ENCODE measurements at places on chromosomes 3 and 15. TPM values are rescaled to one million over a fixed set of nuclear protein-coding genes. Genes with fewer than 3 reads are reported as not detected.

DNA sequence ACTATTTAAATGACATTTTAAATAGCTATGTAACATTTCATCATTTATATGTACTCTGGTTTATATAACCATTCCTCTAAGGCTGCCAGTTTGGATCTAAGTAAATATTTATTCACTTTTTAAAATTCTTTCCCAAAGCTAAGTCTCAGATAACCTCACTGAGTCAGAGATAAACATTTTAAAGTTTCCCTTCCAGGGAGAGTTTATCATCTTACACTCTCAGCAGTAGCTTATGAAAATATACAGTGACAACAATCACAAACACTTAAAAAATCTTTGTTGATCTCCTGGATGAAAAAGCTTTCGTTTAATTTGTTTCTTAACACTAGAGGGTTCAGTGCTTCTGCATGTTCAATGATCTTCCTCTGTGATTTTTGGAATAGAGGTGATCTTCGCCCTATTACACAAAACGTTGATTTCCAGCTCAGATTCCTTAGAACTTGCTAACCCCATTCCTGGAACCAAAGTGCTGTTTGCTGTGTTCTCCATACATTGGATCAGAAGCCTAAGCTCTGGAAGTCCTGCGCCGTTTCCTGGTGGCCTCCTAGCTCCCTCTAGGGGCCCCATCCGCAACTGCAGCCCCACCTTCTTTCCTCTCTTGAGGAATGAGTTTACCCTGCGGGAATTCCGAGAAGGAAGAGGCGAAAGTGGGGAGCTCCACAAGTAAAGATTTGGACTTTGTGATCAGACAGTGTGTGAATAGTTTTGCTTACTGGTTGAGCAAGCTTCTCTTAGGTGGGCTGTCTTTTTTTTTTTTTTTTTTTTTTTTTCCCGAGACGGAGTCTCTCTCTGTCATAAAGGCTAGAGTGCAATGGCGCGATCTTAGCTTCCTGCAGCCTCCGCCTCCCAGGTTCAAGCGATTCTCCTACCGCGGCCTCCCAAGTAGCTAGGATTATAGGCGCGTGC lies 29.3 kb upstream of the SACM1L start:
- DNase-seq = no peak

DNA sequence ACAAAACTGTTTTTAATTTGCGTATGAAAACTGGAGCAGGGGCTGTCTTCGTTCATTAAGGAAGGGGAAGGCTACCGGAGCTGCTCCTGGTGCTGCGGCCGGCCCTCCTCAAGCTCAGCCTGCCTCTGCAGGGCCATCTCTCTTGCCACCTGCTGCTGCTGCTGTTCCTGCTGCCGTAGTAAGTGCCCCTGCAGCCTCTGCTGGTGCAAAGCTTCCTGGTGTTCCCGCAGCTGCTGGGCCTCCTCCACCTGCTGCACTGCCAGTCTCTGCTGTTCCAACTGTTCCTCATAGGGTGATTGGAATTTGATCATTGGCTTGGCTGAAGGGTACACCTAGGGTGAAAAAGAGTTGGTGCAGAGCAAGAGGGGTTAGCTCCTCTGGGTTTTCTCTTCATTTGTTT lies 66.0 kb downstream of the GOLIM4 start:
- DNase-seq = no peak

DNA sequence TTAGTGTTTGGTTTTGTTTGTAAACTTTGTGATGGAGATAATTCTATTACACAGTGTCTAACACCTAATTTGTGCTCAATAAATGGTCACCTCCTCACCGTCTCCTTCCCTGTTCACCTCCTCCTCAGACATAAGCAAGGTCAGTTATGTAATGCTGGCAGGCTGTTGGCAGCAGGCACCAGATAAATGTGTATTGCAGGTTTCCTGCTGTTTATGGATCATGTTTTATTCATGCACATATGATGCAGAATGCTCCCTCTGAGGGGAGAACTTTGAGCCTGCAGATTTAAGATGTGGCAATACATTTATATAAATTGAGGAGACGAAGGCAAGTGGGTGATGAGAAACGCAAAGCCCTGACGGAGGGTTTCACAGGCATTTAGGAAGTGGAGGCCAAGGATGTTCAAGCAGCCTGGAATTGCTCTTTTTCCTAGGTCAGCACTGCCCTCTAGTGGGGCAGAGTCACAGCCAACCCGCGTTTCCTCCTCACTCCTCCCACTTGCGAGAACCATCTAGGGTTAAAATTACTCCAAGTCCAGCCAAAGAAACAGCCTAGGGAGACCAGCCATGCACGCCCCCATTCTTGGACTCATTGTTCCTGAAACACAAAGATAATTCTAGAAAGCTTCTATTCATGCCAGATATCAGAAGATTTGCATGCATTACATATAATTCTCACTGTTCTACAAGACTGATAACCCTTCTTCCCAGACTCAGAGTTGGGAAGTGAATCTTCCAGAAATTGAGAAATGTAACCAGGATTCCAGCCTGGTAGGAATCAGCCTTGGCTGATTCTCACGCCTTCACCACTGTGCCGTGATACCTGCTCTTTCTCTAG lies 228.7 kb downstream of the SLCO3A1 start:
- no peak for DNase-seq

DNA sequence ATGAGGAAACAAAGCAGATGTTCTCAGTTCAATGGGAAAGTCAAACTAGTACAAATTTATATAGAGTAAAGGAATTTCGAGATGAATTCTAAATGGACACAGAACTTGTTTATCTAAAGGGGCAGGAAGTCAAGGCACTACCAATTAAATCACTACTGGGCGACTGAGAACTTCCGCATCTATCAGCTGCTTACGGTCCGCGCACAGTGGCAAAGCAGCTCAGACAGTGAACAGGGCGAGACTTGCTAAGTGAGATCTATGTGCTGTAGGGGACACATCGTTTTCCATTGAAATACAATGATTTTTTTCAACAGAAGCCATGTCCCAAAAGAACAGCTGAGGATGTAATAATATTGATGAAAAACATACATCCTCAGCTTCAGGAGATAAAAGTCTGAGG lies 105.0 kb downstream of the CHRNA7 start:
- no peak for DNase-seq

- peak; percentile 90 for DNase-seq
Measured at GRCh38 chr3:126180477-126181397, at the start of gene ALDH1L1. Gene ALDH1L1 (minus strand): TSS chr3:126180586. CDS start chr3:126160979, 19,607 bp downstream.

DNA sequence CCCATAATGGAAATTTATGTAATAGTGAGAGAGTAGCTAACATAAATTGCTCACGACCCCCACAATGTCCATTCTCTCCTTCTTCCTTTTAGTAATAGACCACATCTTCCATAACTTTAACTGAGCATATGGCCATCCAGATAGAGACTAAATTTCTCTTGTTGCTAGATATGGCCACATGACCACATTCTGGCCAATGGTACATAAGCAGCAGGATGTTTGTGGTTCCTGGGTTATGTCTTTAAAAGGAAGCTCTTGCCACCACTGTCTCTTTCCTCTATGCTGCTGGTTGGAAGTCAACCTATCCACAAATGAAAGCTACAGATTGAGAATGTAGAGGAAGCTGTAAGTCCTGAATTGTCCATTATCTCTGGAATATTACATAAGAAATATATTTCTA lies 59.7 kb upstream of the NPHP3 start:
- no peak for DNase-seq

GRCh38 chr3:5002174-5002870 lies 23.1 kb downstream of the BHLHE40 start:
- no peak for DNase-seq

GRCh38 chr15:41691471-41691870 lies 31.3 kb downstream of the MGA start:
- no peak for DNase-seq

DNA sequence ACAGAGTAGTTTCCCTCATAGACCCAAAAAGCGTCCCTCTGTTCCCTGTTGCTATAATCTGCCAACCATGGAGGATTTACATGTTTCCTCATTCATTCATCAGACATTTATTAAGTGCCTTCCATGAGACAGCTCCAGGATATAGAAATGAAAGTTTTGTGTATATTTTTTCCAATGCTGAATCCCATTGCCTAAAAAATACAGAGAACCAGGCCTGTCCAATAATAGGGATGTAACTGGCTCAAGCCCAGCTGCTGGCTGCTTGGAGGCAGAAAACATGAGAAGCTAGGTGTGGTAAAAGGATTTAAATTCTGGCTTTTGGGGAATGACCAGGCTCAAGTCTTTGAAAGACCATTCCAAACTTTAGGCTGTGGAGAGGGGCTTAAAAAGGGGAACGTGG lies 41.5 kb downstream of the RARB start:
- DNase-seq = no peak

- DNase-seq = no peak
Measured at GRCh38 chr3:13110678-13111116, 37.5 kb upstream of the IQSEC1 start.

GRCh38 chr3:195876297-195877064 lies 31.9 kb downstream of the TNK2 start:
- no peak for DNase-seq

PLSCR5 gene
- total RNA-seq = not detected

APBA2 gene
- 2.2 TPM for total RNA-seq
